CD4-positive, alpha-beta T cell treated with Interleukin-1 beta for 1 hour (primary cell): ENCODE measurements at places on chromosomes 3 and 15.
A peak's percentile ranks its signal among the peaks of the same experiment; 100 is the strongest.

GRCh38 chr3:49358217-49358883 lies at the start of gene GPX1:
TSS of gene GPX1 (minus strand) at chr3:49358353. CDS start at chr3:49358278, 75 bp downstream.
- peak; percentile 86 for DNase-seq

DNA sequence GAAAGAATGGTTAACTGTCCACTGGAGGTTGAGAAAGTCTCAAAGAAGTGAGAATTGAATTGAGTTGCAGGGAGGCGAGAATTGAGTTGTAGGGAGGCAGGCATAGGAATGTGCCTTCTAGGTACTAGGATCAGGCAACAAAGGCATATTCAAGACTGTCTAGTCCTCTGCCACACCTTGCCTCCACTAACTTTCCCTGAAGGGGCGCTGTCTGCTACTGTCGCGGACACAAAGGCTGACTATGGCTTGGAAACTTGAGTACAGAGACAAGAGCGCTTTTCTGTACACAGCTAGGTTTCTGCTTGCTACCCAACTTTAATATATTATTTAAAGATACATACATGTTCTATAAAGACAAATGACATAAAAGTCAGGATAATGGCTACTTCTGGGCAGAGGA lies 10.4 kb upstream of the FBXL22 start:
- DNase-seq: no peak

DNA sequence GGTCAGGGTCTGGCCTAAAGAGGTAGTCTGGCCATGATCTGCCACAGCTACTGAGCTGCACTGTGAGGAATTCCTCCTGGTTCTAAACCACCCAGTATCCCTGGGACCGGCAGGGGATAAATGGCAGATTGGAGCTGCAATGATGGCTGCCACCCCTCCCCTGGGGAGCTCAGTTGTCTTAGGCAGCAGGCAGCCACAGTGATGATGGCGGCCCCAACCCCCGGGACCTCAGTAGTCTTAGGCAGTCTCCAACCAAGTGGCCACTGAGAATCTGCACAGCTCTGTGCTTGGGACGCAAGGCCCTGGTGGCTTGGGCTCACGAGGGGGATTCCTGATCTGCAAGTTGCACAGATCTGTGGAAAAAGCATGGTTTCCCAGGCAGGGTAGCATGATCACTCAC lies 68.1 kb downstream of the STRIT1 start:
- DNase-seq: no peak

DNA sequence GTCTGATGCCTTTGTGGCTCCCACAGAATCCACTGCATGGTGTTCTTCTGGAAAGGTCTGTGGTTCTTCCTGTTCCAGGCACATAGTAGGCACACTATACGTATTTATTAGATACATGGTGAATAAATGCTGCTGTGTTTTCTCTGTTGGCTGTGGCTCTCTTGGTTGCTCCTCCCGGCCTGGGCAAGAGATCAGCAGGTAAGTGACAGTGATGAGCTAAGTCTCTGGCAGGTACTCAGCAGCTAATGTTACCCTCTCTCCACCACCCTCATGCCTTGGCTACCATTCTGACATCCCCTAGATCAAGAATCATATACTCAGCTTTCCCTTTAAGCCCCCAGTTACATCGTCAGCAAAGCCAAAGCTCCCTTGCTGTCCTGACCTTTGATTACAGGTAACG lies 8.4 kb downstream of the SV2B start:
- DNase-seq: no peak

DNA sequence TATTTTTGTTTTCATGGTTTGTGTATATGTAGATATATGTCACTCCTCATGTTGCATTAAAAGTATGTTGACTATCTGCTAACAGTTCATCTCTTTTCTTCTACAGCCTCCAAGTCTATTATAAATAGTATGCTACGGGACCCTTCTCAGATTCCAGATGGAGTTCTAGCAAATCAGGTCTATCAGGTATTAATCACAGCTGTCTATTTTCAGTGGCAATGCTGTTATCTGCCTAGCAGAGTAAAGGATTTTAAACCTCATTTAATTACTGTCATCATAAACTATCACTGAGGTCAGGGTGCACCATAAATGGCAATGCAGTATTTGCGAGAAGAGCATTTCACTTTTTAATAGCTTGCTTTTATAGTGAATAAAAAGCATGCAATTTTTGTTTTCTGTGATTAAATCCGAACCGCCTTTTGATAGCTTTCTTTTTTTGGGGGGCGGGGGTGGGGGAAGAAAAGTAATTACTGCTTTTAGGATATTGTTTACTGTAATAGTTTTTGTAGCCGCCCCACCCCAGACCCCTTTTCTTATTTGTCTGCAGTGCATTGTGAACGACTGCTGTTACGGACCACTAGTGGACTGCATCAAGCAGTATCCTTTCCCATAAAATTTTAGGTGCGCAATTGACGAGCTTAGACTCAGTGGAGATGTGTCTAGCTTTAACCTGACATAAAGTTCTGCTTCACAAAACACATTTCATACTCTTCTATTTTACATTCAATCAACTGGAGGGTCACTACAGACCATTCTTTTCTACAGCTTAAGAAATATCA lies 112.3 kb downstream of the CDIN1 start:
- no peak for DNase-seq

- no peak for DNase-seq
Observed at GRCh38 chr3:151751161-151751560, 17.4 kb downstream of the AADACL2 start.

- DNase-seq: no peak
Observed at GRCh38 chr15:63338170-63338569, 43.5 kb downstream of the CA12 start.

DNA sequence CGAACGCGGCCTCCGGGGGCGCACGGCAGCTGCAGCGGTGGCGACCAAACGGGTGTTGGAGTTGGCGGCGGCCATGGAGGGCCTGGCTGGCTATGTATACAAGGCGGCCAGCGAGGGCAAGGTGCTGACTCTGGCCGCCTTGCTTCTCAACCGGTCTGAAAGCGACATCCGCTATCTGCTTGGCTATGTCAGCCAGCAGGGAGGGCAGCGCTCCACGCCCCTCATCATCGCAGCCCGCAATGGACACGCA lies 725 bp downstream of the FEM1B start:
- no peak for DNase-seq

- peak; percentile 54 for DNase-seq
Observed at GRCh38 chr3:49020330-49021212, 1.4 kb upstream of the NDUFAF3 start.

DNA sequence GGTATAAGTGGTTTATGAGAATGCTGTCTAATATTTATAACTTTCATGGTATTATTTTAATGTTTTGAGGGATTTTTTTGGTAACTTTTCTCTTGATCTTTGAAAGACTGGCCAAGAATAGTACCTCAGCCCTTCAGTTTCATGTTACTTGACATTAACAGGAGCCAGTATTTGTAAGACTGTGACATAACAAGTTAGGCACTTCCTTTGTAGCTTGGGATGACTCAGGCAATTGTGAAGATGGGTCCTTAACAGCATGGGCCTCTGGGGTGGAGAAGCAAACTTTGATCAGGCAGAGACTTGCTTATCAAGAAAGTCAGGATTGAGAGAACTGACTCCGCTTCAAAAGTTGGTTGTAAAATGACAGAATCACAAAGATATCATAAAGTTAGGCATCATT lies 9.5 kb downstream of the LRRC49 start:
- DNase-seq: no peak

- DNase-seq: no peak
Observed at GRCh38 chr15:78950343-78950742, 5.5 kb upstream of the CTSH start.

GRCh38 chr3:99434190-99434589 lies 204.2 kb upstream of the COL8A1 start:
- no peak for DNase-seq

- no peak for DNase-seq
Observed at GRCh38 chr15:89408372-89409183, 74.0 kb upstream of the POLG start.

DNA sequence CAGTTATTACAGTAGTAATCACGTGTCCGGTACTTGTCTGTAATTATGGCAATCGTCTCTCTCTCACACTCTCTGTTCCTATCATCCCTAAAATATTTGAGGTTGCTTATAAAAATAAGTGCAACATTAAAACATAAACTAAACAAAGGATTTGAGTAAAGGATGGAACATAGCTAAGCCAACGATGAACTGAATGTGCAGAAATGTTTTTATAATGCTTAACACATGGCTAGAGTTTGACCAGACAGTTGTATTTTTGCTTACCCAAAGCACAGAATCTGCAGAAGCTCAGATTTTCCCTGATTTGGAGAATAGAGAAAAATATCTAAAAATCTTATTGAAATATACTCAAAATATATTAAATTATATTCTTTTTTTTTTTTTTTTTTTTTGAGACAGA lies 1030.9 kb downstream of the NAALADL2 start:
- no peak for DNase-seq

DNA sequence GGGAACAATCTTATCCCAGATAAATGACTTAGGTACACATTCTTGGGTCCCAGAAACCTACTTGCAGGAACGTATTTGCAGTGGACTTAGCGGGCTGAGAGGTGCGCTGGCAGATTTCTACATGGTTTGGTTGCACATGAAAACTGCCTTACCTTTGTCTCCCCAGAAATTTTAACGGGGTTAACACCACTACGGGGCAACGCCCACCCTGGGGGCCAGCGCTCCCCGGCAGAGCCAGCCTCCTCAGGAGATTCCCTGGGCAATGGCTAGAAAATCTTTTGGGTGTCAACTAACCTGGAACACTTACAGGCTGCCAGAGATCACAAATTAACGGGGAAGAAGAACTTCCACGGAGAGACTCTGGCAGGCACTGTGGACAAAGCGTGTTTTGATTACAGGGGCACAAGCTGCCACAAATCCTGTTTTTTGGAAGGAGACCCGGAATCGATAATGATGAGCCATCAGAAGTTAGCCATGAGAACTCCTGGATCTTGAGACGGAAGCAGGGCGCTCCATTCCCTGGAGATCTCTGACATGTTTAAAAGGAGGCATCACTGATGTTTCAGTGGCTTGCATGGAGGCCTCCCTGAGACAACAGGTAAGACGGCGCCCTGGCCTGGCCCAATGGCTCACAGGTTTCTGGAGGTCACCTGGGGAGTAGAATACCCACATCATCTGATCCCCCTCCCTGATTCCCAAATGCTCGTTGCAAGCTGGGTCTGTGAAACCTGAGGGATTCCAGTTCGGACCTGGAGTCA lies 288.9 kb downstream of the ADAMTS17 start:
- DNase-seq: no peak

- DNase-seq: no peak
Observed at GRCh38 chr3:20403986-20404740, 218.2 kb upstream of the SGO1 start.

DNA sequence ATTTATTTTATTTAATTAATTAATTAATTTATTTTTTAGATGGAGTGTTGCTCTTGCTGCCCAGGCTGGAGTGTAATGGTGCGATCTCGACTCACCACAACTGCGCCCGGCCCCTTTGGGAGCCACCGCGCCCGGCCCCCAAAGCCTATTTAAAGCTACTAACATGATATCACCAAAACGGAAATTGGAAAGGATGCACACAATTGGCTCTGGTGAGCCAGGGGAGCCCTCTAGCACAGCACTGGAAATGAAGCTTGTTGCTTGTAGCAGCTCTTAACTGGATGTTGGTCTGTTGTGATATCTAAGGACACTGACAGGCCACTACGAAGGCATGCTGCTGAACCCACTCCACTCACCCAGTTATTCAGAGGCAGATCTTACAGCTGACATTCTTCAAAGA lies 104.5 kb downstream of the IGF2BP2 start:
- DNase-seq: no peak

DNA sequence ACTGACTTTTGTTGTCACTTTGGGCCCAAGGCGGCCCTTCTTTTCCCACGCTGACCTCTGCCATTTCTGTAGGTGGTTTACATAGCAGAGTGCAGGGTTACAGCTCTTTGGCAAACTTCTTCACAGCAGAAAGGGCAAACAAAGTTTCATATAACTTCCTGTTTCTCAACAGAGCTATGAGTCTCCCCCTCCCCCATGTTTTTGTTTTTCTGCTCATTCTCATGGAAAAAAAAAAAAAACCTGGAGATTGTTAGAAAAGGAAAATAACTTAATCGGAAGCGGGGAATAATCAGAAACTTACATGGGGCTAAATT lies 342.0 kb upstream of the NR2F2 start:
- DNase-seq: no peak

- DNase-seq: no peak
Observed at GRCh38 chr3:146142757-146143156, 18.2 kb downstream of the PLOD2 start.

GRCh38 chr15:77615472-77615871 lies 17.2 kb downstream of the LINGO1 start:
- DNase-seq: no peak

DNA sequence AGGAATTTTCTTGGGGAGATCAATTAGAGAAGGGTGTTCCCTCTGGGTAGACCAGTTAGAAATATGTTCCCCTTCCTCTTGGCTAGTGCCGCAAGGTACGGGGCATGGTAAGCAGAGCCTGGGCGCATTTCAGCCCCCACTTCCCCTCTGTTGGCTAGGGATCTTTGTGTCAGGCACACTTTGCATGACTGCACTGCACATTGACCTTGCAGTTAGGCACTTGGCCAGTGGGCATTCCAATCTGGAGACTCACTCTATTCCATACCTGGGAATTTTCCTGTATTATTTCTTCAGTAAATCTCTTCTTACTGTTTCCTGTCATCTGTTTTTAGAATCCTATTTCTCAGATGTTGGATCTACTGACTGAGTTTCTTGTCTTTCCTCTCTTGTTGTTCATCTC lies 30.0 kb upstream of the CACNA1D start:
- no peak for DNase-seq

GRCh38 chr15:64143276-64143675 lies 8.3 kb upstream of the SNX22 start:
- no peak for DNase-seq

GRCh38 chr3:157494581-157495281 lies 8.5 kb downstream of the VEPH1 start:
- no peak for DNase-seq

GRCh38 chr3:150635526-150635925 lies 32.4 kb downstream of the SELENOT start:
- no peak for DNase-seq

DNA sequence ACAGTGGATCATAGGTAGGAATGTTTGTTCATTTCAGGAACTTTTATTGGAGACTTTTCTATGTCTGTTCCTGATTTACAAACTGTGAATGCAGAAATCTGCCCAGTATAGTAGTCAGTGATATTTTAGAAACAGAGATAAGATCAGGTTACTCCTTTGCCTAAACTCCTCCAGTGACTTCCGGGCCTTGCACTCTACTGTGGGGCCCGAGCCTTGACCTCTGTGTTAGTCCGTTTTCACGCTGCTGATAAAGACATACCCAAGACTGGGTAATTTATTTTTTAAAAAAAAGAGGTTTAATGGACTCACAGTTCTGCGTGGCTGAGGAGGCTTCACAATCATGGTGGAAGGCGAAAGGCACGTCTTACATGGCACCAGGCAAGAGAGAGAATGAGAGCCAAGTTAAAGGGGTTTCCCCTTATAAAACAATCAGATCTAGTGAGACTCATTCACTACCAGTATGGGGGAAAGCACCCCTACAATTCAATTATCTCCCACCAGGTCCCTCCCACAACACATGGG lies 127.1 kb downstream of the DNAJB8 start:
- no peak for DNase-seq
